ENCODE measurements at places on chromosomes 11 and 22.

GRCh38 chr11:74696939-74697675 is 34.1 kb downstream of the CHRDL2 start:
- no peak for DNase-seq

DNA sequence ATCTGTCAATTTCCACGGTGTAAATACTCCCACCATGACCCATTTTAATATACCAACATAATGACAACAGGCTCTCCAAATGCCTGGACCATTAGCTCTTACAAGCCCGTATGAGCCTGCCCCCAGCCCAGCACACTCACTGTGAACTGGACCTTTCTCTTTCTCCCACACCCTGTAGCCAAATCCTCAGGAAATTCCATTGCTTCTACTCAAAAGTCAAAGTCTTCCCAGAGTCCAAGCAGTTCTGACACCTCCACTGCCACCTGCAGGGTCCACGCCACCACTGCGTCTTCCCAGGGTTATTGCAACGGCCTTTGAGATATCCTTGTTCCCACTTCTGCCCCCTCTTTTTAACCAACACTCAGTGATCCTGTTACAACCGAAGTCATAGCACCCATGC is 110.1 kb upstream of the ASPHD2 start:
- DNase-seq: no peak

- DNase-seq: no peak
Observed at GRCh38 chr11:66854729-66855211, 2.1 kb upstream of the LRFN4 start.

- DNase-seq: no peak
Observed at GRCh38 chr11:44842220-44842619, 108.5 kb downstream of the TP53I11 start.

GRCh38 chr11:2968341-2968900 is 23.7 kb downstream of the NAP1L4 start:
- no peak for DNase-seq

DNA sequence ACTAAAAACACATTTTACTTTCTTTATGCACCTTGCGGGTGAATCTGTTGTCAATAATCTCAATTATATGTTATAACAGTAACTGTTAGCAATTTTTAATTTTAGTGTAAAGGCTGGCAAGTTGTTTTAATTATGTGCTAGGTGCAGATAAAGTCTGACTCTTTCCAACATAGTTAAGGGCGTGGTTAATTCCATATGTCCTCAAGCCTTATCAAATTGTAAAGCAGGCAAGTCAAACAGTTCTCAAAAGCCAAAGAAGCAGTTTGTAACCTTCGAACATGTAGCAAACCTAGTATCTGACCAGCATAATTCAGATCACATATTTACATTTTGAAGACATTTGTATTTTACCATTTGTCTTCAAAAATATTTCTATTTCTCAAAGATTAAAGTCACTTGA is 29.2 kb downstream of the METTL15 start:
- DNase-seq: no peak

- DNase-seq: no peak
Observed at GRCh38 chr11:89405629-89406028, 85.5 kb downstream of the NOX4 start.

GRCh38 chr11:64905516-64906313 is 11.3 kb downstream of the ATG2A start:
- no peak for DNase-seq

- no peak for DNase-seq
Observed at GRCh38 chr11:83355391-83355790, 69.2 kb upstream of the CCDC90B start.

GRCh38 chr22:49962751-49963646 is 2.4 kb downstream of the PIM3 start:
- DNase-seq: peak; percentile 18

- DNase-seq: no peak
Observed at GRCh38 chr11:65478388-65479183, 20.3 kb upstream of the MALAT1 start.

GRCh38 chr22:18136563-18137320 is 13.2 kb upstream of the USP18 start:
- no peak for DNase-seq

- DNase-seq: no peak
Observed at GRCh38 chr22:33842421-33843094, 77.7 kb downstream of the LARGE1 start.

- no peak for DNase-seq
Observed at GRCh38 chr22:45742866-45743450, 71.3 kb downstream of the ATXN10 start.

DNA sequence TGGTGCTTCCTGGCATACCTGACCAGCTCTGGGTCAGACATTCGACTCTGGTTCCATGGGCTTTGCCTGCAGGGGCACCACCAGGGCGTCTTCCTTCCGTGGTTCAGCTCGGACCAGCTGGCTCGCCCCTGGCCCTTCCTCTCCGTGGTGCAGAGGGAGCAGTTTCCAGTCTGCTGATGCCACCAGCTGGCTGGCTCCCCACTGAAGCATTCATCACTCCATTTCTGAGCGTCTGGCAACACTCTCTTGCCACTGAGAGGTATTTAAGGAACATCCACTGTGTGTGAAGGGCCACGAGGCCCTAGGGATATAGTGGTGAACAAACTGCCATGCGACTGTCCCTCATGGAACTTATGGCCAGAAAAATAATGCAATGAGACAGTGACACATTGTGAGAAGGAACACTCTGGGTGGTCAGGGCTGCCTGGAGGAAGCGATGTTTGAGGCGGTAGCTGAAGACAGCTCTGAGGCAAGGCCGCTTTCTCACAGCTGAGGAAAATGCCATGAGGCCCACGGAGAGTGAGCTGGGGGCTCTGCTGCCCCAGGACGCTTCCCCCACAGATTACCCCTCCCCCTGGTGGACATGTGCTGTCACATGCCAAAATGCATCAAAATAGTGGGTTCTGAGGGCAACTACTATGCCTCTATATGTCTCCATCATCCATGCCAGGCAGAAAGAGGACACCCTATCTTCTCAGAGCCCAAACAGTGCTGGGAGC is 44.9 kb upstream of the ARFGAP3 start:
- no peak for DNase-seq

DNA sequence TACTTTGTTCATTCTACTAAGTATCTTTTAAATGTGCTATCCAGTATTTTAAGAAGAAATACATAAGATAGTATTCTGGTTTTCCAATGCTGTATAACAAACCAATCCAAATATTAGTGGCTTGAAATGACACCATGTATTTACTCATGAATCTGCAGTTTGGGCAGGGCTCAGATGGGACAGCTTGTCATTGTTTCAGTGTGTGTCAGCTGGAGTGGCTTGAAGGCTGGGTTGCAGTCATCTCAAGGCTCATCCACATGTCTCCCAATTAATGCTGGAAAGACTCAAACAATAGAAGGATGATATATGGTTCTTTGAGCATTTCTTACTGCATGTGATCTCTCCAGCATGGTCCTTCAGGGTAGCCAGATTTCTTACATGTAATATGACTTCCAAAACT is 146.2 kb downstream of the ARHGAP42 start:
- no peak for DNase-seq

DNA sequence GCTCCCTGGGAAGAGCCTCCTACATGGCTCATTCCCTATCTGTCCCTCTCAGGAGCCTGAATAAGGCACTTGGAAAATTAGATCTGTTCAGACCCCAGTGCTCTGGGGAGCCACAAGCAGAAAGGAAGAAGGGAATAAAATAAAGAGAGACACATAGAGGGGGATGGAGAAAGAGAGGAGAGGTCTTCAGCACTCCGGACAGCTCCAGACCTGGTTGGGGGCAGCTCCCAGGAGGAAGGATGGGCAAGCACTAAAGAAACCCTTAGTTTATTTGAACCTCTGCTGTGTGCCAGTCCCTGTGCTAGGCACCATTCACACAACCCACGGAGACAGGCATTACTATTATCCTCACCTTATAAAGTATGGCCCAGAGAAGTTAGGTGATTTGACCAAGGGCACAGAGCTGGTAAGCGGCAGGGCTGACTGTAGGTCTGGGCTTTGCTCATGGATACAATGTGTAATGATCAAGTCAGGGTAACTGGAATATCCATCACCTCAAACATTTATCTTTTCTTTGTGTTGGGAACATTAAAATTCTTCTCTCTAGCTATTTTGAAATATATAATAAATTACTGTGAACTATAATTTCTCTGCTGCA is 53.7 kb upstream of the LRRC32 start:
- DNase-seq: no peak

- DNase-seq: no peak
Observed at GRCh38 chr11:104390651-104391050, 226.7 kb upstream of the PDGFD start.
